Dermis microvascular lymphatic vessel endothelial cell (primary cell): ENCODE measurements at places on chromosomes 7 and 10. TPM values are rescaled to one million over a fixed set of nuclear protein-coding genes. Genes with fewer than 3 reads are reported as not detected.

GRCh38 chr7:51977913-51978312 is 661.3 kb upstream of the COBL start:
- DNase-seq: no peak

GRCh38 chr10:106175760-106176377 is 988.6 kb downstream of the SORCS1 start:
- no peak for DNase-seq

GRCh38 chr7:6338551-6339274 is 66.3 kb upstream of the CYTH3 start:
- DNase-seq: no peak

- no peak for DNase-seq
Observed at GRCh38 chr10:78843495-78843894, 225.3 kb upstream of the ZMIZ1 start.

DNA sequence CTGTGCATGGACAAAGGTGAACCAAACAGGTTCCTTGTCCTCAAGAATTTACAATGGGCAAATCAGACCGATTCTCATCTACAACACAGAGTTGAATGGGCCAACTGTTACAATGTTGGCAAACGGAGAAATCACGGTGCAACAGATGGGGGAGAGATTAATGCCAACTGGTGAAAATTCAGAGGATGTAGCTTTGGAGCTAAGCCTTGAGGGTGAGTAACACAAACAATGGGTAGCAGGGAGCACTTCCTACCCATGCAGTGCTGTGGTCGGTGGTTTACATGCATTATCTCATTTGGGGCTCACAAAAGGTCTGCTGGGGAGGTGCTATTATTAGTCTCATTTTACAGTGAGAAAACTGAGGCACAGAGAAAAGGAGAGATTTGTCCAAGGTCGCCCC is 902 bp upstream of the NFE2L3 start:
- DNase-seq: no peak

VIPR2 gene
- not detected in 2 replicates for total RNA-seq

CFAP46 gene
- total RNA-seq: 0.76 and 1.2 TPM in 2 replicates

CHST15 gene
- 72.9 and 114 TPM in 2 replicates for total RNA-seq

FAM25G gene
- total RNA-seq: not detected in 2 replicates

CYP2C19 gene
- not detected in 2 replicates for total RNA-seq

ADAM12 gene
- 0.64 and 1.3 TPM in 2 replicates for total RNA-seq

LLCFC1 gene
- total RNA-seq: not detected in 2 replicates

OSBPL3 gene
- total RNA-seq: 17.2 and 17.3 TPM in 2 replicates

CTNNA3 gene
- 0.13 TPM in 1 of 2 replicates, not detected in the other for total RNA-seq

EN2 gene
- total RNA-seq: under 0.01 TPM in 1 of 2 replicates, not detected in the other

CLRN3 gene
- 0.13 and 0.25 TPM in 2 replicates for total RNA-seq
